ENCODE measurements at places on chromosomes 3 and 15. TPM values are rescaled to one million over a fixed set of nuclear protein-coding genes. Genes with fewer than 3 reads are reported as not detected.

Gene SHISA5
- 422 TPM for polyA plus RNA-seq

Gene AP2M1
- polyA plus RNA-seq = 540 TPM

Gene OTOL1
- polyA plus RNA-seq = not detected

Gene DLEC1
- polyA plus RNA-seq = 0.36 TPM

Gene PLIN1
- 0.33 TPM for polyA plus RNA-seq

Gene DPPA2
- polyA plus RNA-seq = 6.6 TPM

Gene DHX30
- 82.4 TPM for polyA plus RNA-seq

Gene CNTN3
- polyA plus RNA-seq = 0.03 TPM

Gene RNF123
- polyA plus RNA-seq = 71.5 TPM

Gene TRIM71
- 53.7 TPM for polyA plus RNA-seq

Gene CAMP
- polyA plus RNA-seq = not detected

Gene GOLGA6D
- polyA plus RNA-seq = 0.27 TPM

Gene RLBP1
- polyA plus RNA-seq = 0.05 TPM

Gene TGM4
- polyA plus RNA-seq = 0.02 TPM

Gene SLC28A2
- polyA plus RNA-seq = not detected

Gene FBXW12
- 0.85 TPM for polyA plus RNA-seq

Gene KLHL6
- polyA plus RNA-seq = 0.05 TPM

Gene PEX11A
- 3.0 TPM for polyA plus RNA-seq

Gene SNAP23
- 58.0 TPM for polyA plus RNA-seq

Gene KNL1
- 2.7 TPM for polyA plus RNA-seq

Gene CHRFAM7A
- 3.1 TPM for polyA plus RNA-seq

Gene CFAP91
- 7.4 TPM for polyA plus RNA-seq

Gene SMAD6
- polyA plus RNA-seq = 1.8 TPM

Gene C3orf22
- polyA plus RNA-seq = not detected

Gene SI
- not detected for polyA plus RNA-seq

Gene CCR1
- polyA plus RNA-seq = not detected

Gene NME9
- 0.11 TPM for polyA plus RNA-seq

Gene NPRL2
- 51.4 TPM for polyA plus RNA-seq

Gene IL20RB
- polyA plus RNA-seq = 1.8 TPM

Gene FBXO40
- polyA plus RNA-seq = 0.05 TPM

Gene ELL3
- 15.5 TPM for polyA plus RNA-seq

Gene SLC25A38
- polyA plus RNA-seq = 45.8 TPM

Gene FGD5
- polyA plus RNA-seq = 6.0 TPM

Gene SENP2
- 25.2 TPM for polyA plus RNA-seq

Gene FOXL2
- 0.59 TPM for polyA plus RNA-seq

Gene STT3B
- 43.5 TPM for polyA plus RNA-seq

Gene LDHAL6B
- not detected for polyA plus RNA-seq

Gene CTXN2
- polyA plus RNA-seq = 0.08 TPM

Gene CATSPER2
- polyA plus RNA-seq = 1.9 TPM

Gene TIPIN
- polyA plus RNA-seq = 8.2 TPM

Gene EBLN2
- 1.9 TPM for polyA plus RNA-seq

Gene CP
- polyA plus RNA-seq = 0.32 TPM

Gene TWF2
- polyA plus RNA-seq = 90.4 TPM

Gene MTMR10
- polyA plus RNA-seq = 3.7 TPM

Gene GNAT1
- polyA plus RNA-seq = 0.20 TPM

Gene ALDH1A2
- 0.13 TPM for polyA plus RNA-seq

Gene CEP63
- polyA plus RNA-seq = 5.3 TPM

Gene TMEM207
- not detected for polyA plus RNA-seq

Gene DENND6A
- polyA plus RNA-seq = 7.3 TPM

Gene RARB
- polyA plus RNA-seq = 0.15 TPM

Gene SLC22A13
- polyA plus RNA-seq = 0.06 TPM

Gene SSR3
- polyA plus RNA-seq = 59.5 TPM

Gene HES1
- 9.9 TPM for polyA plus RNA-seq

Gene INKA1
- 4.8 TPM for polyA plus RNA-seq

Gene TTLL13
- polyA plus RNA-seq = 0.05 TPM

Gene GASK1A
- polyA plus RNA-seq = 5.2 TPM

Measured in H1 (cell line).